ENCODE measurements at places on chromosomes 4 and X.

- no peak for DNase-seq
These were observed 46.7 kb downstream of the TMEM154 start for GRCh38 chr4:152633118-152633517.

DNA sequence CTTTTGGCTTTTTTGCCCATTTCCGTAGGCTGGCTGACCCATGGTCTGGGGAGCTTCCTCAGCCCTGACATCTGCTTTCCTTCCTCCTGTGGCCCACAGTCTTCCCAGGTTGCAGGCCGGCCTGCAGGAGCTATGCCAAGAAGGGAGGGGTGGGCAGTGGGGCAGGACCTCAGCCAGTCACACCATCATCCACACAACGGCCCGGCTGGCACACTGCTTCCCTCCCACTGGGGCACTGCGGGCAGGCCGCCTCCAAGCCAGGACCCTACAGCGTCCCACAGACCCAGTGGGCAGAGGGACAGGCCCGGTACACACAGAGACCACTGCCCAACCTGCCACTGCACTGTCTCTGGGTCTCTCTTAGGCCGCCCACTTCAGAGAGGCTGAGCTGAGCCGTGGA is 38.0 kb downstream of the CTBP1 start:
- DNase-seq: no peak

- no peak for DNase-seq
These were observed 298.1 kb upstream of the SLC7A11 start for GRCh38 chr4:138540056-138540800.

DNA sequence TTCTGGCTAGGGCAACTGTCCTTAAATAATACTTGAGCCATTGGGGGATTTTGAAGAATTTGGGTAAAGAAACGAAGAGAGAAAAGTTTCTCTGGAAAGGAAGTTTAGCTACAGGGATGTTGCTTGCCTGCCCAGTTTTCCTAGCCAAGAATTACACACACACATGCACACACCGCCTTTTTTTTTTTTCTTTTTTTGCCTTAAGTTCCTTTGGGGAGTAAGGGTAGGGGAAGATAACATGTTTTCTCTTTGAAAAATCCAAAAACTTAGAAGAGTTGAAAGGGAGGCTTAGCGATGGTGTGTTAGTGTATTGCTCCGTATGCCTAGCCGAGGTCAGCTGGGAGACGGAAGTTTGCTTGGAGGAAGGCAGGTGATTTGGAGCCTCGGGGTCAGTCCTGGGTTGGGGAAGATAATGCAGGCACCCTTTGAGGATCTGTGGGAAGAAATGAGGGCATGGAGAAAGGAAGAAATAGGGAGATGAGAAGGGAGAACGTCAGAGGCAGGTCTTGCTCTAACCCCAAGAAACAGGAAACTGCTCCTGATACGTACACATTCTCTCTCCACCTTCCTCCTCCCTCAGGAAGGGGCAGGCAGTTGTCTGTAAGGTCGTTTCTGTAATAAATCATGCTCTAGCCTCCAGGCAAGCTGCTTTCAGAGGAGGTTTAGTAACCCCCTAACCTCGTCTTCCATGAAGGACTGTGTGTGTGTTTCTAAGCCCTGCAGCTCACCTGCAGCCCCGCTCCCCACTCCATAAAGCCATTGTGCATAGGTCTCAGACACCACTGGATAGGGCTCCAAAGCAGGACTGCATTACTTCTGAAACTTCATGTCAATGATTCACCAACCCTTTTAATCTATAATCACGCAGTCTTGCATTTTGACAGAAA is 10.5 kb downstream of the KLF3 start:
- DNase-seq: no peak

- no peak for DNase-seq
These were observed 285.4 kb downstream of the UNC5C start for GRCh38 chr4:95263391-95263790.

GRCh38 chr4:56981795-56982201 is 3.1 kb downstream of the POLR2B start:
- no peak for DNase-seq

- DNase-seq: peak; percentile 22
These were observed at the start of gene TCEAL4 for GRCh38 chrX:103585411-103586313. Gene TCEAL4, plus strand, starts transcription at chrX:103585515. Its CDS starts 1,161 bp downstream, at chrX:103586676.

GRCh38 chrX:107764845-107765608 is 10.6 kb downstream of the TSC22D3 start:
- DNase-seq: no peak

DNA sequence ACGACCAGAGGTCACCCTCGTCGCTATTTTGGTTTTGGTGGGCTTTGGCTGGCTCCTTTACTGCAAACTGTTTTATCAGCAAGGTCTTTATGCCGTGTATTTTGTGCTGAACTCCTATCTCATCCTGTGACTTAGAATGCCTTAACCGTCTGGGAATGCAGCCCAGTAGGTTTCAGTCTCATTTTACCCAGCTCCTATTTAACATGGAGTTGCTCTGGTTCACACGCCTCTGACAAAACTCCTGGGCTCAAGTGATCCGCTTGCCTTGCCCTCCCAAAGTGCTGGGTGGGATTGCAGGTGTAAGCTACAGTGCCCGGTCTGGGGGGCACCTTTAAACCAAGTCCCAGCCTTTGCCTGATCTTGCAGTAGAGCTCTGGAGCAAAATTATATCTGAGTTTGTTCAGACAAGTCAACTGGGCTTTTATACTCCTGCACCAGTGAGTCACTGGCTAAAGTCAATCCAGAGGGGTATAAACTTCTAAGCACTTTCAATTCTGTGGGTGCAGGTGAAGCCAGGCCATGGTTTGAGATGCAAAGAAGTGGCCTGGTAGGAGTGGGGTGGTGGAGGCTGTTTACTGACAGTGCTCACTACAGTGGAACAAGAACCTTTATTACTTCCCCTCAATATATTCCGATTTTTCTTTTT is 50.2 kb downstream of the MGST2 start:
- no peak for DNase-seq

GRCh38 chr4:53168228-53168627 is 197.6 kb downstream of the SCFD2 start:
- DNase-seq: no peak

DNA sequence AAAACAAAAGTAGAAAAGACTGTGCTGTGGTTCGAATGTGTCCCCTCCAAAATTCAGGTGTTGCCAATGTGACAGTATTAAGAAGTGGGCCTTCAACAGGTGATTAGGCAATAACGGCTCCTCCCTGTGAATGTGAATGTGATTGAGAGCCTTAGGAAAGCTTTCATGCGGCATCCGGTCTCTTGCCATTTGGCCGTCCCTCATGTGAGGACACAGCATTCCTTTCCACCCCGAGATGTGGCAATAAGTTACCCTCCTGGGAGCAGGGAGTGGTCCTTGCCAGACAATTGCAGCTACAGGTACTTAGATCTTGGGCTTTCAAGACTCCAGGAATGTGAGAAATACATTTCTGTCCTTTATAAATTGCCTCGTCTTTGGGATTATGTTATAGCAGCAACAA is 129.3 kb downstream of the CPEB2 start:
- no peak for DNase-seq

GRCh38 chr4:148618856-148619255 is 176.6 kb upstream of the NR3C2 start:
- no peak for DNase-seq

GRCh38 chr4:79272126-79272525 is 53.7 kb downstream of the NAA11 start:
- DNase-seq: no peak

GRCh38 chr4:37243722-37244582 is 591 bp upstream of the NWD2 start:
- DNase-seq: no peak

- DNase-seq: no peak
These were observed 69.9 kb downstream of the SEL1L3 start for GRCh38 chr4:25792876-25793275.

DNA sequence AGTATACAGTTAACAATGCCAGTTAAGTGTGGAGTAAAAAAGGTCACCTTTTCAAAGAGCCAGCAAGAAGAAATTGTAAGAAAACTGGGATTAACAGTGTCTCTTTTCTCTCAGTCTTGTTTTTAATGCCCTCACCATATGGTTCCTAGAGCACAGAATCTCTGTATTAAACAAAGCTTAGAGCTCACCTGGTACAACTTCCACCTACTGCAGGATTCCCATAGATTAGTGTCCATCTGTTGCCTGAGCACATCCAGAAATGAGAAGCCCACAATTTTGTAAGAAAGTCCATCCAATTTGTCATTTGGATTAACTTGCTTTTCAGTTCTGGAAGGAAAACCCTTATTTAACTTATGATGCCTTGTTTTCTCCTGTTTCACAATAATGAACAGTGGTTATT is 1037.1 kb downstream of the STPG2 start:
- DNase-seq: no peak

DNA sequence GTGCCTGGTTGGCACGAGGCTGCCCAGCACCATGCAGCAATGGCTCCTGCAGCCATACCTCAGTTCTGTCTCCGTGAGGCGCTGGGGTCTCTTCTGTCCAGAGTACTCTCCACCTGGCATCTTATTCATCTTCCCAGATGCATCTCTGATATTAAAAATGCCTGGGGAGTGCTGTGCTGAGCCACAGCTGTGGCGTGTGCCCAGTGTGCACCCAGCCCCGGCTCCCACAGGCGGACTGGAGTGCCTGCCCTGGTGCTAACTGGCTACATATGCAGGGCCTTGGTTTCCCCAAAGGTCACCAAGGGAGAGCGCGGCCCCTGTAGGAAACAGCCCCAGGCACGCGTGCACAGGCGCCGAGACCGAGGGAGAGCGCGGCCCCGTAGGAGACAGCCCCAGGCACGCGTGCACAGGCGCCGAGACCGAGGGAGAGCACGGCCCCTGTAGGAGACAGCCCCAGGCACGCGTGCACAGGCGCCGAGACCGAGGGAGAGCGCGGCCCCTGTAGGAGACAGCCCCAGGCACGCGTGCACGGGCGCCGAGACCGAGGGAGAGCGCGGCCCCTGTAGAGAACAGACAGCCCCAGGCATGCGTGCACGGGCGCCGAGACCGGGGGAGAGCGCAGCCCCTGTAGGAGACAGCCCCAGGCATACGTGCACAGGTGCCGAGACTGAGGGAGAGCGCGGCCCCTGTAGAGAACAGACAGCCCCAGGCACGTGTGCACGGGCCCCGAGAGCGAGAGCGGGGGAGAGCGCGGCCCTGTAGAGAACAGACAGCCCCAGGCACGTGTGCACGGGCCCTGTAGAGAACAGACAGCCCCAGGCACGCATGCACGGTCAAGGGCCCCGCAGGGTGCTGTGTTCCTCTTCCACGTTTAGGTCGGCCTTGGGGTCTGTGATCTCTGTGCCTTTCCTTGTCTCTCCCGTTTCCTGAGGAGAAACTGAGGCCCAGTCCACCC is 14.5 kb downstream of the TMEM175 start:
- no peak for DNase-seq

DNA sequence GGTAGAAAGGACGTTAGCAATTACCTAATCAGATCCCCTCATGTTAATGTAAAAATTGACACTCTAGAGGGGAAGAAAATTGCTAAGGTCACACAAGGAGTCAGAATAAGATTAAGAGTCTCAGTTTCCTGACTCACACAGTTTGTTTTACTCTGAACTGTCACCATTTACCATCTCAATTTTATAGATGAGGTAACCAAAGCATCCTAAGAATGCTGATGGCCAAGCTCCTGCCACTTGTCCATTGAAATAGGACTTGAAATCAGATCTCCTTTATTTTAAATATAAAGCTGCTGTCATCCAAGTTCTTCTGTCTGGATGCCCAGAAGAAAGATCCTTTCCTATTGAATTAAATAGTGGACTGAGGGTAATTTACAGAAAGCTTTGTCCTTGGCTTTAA is 114.8 kb upstream of the VAMP7 start:
- no peak for DNase-seq

GRCh38 chr4:67291644-67292043 is 253.7 kb downstream of the CENPC start:
- DNase-seq: no peak

DNA sequence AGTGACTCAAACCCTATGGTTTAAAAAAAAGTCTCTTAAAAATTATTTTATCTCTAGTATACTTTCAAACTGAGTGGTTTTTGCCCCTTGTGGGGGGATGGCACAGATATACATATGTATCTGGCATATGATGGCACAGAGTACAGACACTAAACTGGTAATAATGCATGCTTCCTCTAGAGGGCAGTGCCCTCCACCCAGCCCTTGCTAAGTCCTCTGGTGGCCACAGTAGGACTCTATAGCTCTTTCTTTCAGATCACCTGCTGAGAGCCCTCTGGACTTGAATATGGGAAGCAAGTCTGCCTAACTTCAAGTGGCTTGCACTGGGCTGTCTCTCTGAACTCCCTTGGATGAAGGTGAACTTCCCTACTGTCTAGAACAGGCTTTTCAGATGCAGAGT is 66.3 kb downstream of the TSPAN7 start:
- peak; percentile 17 for DNase-seq

DNA sequence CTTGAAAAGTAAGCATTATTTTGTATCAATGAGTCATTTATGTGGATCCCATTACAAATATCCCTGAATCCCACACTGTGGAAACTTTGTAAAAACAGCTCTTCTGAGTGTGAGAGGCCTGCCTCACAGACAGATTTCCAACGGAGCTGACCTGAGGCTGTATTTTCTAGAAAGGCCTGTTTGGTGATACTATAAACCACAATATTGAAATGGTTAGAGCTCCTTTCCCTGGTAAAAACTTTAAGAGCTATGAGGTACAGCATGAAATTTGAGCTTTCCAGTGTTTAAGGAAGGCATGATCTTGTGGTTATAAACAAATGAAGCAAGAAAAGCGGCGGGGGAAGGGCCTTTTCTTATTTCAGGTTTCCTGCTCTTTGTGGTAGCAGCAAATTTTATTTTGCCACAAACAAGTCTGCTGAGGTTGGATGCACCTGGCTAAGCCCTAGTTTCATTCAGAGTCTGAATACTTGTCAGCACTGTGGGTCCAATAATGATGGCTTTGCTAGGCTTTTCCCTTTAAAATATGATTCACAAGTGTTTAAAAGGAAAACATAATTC is 86.8 kb upstream of the ETNPPL start:
- DNase-seq: no peak

DNA sequence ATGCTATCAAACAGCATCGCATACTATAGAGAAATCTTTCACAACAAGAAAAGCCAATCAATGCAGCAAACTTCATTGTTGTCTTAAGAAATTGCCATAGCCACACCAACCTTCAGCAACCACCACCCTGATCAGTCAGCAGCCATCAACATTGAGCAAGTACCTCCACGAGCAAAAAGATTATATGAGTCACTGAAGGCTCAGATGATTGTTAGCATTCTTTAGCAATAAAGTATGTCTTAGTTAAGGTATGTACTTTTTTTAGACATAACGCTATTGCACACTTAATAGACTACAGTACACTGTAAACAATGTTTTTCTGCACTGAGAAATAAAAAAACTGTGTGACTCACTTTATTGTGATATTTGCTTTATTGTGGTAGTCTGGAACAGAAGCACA is 37.8 kb upstream of the FUNDC1 start:
- no peak for DNase-seq

- peak; percentile 11 for DNase-seq
These were observed 175.5 kb downstream of the DHRSX start for GRCh38 chrX:2325076-2325784.

- DNase-seq: no peak
These were observed 125.4 kb downstream of the ATP8A1 start for GRCh38 chr4:42531341-42532030.

DNA sequence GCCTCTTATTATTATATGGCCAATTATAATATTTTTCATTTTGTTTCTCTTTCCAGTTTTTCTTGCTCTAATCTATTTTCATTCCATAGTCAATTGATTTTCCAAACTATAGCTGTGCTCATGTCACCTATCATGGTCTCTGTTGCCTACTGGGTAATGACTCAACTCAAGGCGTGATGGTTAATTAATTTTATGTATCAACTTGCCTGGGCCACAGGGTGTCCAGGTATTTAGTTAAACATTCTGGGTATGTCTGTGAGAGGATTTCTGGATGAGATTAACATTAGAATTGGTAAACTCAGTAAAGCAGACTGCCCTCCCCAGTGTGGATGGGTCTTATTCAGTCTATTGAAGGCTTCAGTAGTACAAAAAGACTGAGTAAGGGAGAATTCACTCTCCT is 9.9 kb downstream of the FHIP1A start:
- no peak for DNase-seq

Measured in stimulated activated CD4-positive, alpha-beta T cell treated with anti-CD3 and anti-CD28 coated beads, Interleukin-2, amount 100 ng/mL, for 48 hours (primary cell).